Stimulated activated CD4-positive, alpha-beta T cell treated with anti-CD3 and anti-CD28 coated beads, TNF-alpha, amount 100 ng/mL, for 1 hour (primary cell): ENCODE measurements at places on chromosomes 5 and 9.

- DNase-seq = no peak
Observed at GRCh38 chr9:109171926-109172325, 4.9 kb upstream of the FRRS1L start.

DNA sequence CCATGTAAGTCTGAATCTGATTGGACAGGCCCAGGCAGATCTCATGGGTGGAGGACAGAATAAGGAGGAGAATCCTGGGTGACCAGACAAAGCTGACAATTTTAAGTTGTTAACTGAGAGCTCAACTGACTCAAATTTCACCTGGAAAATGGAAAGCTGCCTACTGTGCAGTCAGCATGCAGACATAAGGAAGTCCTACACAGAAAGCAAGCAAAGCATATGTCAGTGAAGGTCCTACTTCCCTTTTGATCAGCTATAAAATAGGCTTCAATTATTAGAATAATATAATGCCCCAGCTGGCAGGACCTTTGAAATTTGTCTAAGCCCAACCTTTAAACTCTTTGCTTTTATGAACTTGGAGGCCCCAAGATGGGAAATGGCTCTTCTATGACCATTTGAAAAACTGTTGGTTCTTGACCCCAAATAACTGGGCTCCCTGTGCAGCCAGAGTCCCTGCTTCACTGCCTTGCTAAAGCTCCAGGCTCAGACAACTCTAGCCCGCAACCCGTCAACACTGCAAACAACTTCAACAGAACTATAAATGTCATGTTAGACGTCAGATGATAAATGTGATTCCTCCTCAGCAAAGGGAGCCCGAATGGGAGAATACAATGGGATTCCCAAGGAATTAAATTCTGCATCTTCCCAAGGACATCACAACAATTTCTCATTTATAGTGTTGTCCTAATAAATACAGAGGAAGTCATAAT is 118.9 kb upstream of the ADRA1B start:
- DNase-seq = no peak

GRCh38 chr9:137115394-137116026 is 977 bp upstream of the DPP7 start:
- DNase-seq = no peak

DNA sequence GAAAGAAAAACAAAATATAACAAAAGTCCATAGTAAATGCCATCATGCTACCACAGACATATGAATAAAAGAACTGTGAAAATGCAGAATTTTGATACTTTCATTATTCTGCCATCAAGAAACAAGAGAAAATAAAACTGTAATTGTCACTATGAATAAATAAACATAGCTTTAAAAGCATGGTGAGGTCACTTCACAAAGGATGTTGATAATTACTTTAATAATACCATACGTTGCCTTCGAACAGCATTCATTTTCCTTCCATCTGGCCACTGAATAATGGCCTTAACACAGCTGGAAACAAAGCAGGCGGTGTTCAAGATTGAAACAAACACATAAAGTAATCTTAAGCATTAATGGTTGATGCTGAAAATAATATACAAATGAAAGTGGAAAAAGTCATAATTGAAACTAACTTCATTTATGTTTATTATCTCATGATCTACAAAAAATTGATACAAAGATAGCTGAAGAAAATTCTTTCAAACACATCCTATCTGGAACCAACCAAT is 102.0 kb downstream of the AGTPBP1 start:
- DNase-seq = no peak

GRCh38 chr5:143331956-143332355 is 71.5 kb downstream of the NR3C1 start:
- DNase-seq = no peak
